M059J (cell line): ENCODE measurements at places on chromosomes 2 and 18. TPM values are rescaled to one million over a fixed set of nuclear protein-coding genes. Genes with fewer than 3 reads are reported as not detected.

The METTL4 gene
- 7.9 and 11.7 TPM in 2 replicates for total RNA-seq

The LAMA3 gene
- total RNA-seq, result 1.8 and 2.4 TPM in 2 replicates

The BOLL gene
- not detected in 2 replicates for total RNA-seq

The TNS1 gene
- total RNA-seq, result 2.6 and 3.5 TPM in 2 replicates

The MYL1 gene
- total RNA-seq, result not detected in 2 replicates

The SPIRE1 gene
- total RNA-seq, result 19.1 and 21.2 TPM in 2 replicates

The TBR1 gene
- total RNA-seq, result not detected in 2 replicates

The MOGAT1 gene
- not detected in 2 replicates for total RNA-seq

The DHRS9 gene
- total RNA-seq, result not detected in 2 replicates

The SNTG2 gene
- total RNA-seq, result not detected in 2 replicates

The POTEI gene
- 0.02 TPM in 1 of 2 replicates, not detected in the other for total RNA-seq

The EMX1 gene
- total RNA-seq, result not detected in 2 replicates

The RIT2 gene
- 0.37 and 0.79 TPM in 2 replicates for total RNA-seq

The CCDC141 gene
- 0.07 TPM in 1 of 2 replicates, not detected in the other for total RNA-seq

The PLB1 gene
- total RNA-seq, result 0.91 and 1.5 TPM in 2 replicates

The PASK gene
- 5.8 and 9.6 TPM in 2 replicates for total RNA-seq

The CCDC102B gene
- total RNA-seq, result 2.7 and 5.2 TPM in 2 replicates
